ENCODE measurements at places on chromosomes 6 and 20. TPM values are rescaled to one million over a fixed set of nuclear protein-coding genes. Genes with fewer than 3 reads are reported as not detected.

IL17F gene
- not detected for total RNA-seq

MLIP gene
- 2.9 TPM for total RNA-seq

DNA sequence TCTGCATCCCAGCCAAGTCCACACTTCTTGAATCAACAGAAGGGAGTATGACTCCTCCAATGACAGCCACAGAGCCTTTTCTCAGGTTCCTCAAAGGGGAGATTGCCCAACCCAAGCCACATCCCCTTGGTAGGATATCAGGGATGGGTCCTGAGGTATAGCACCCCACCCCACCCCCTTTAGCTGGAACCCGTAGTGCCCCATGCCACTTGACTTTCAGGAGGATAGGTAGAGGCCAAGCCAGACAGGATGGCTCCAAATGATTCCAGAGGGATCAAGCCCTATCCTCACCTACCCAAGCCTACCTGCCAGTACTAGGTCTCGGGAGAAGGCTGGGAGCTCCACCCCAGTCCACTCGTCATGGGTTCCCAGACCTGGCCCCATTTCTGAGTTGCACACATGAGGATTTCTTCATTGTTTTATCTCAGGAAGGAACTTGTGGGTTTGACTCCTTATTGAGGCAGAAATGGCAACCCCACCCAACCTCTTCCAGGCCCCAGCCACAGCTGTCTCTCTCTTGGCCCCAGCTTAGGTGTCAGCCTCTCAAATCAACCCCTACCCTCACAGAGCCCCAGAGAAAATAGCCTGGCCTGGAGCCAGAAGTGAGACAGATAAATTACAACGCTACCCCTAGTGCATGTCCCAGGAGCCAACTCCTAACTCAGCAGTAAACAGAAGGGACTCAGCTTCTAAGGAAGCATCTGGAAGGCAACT is 3.6 kb downstream of the CCND3 start:
- peak; percentile 35 for DNase-seq

- no peak for DNase-seq
Measured at GRCh38 chr6:135850882-135851281, 619 bp upstream of the PDE7B start.

GRCh38 chr6:4102687-4103244 is 23.8 kb upstream of the FAM217A start:
- no peak for DNase-seq
